ENCODE measurements at places on chromosomes 7 and 10.

DNA sequence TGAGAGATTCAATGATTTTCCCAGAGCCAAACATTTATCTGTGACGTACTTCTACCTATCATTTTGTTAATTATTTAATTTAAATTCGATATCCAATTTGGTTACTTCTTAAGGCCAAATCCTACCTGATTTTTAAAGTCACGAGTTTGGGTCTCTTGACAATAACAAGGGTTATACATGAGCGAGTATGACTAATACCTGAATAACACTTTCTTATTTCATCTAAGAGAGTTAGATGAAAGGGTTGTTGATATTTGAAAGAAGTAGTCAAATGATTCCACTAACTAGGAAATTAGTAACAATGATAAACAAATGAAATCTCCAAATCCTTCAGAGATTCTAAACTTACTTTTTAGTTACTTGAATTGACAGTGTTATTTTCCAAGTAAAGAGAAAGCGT lies 1086.9 kb downstream of the XPNPEP1 start:
- DNase-seq, result no peak

- no peak for DNase-seq
Observed at GRCh38 chr10:60123172-60123571, 216.8 kb upstream of the CCDC6 start.

DNA sequence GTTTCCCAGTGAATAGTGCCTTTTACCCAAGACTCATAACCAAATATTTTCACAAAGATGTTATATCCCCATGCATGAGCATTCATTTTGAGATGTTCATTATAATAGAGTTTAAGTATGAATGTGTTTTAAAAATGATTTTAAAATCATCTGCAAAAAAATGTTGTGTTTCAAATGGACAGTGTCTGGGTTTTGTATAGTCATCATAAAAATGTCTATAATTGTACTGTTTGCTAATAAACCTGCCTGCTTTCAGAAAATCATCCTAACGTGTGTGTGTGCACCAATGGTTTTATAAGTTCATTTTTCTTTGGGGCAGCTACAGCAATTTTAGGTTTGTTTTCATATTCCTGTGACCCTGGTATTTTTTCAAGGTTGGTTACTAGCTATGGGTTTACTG lies 63.2 kb downstream of the INSYN2A start:
- no peak for DNase-seq

DNA sequence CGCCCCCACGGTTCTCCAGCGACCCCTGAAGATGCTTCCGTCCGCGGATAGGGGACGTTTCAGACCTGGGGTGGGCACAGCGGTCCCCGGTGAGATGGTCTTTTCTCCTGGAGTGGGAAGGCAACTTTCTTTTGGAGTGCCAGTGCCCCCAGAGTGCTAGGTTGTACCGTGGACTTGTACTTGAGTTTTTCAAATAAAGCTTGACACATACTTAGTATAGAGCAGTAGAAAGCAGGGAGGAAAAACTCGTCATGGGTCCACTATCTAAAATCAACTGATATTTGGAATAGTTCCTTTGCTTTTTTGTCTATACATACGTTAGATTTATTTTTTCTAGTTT lies 28.4 kb downstream of the RBM20 start:
- no peak for DNase-seq

DNA sequence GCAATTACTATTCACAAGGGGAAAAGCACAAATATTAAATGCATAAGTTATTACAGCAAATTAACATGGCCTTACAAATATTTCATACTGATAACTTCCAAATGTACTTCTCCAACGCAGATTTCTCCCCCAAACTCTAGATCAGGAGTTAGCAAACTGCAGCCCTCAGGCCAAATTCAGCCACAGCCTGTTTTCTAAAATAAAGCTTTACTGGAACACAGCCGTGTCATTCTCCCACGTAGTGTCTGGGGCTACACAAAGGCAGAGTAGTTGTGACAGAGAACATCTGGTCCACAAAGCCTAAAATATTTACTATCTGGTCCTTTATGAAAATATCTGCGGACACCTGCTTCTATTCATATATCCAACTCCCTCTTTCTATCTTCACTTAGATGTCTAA lies 151.8 kb upstream of the AHR start:
- no peak for DNase-seq

DNA sequence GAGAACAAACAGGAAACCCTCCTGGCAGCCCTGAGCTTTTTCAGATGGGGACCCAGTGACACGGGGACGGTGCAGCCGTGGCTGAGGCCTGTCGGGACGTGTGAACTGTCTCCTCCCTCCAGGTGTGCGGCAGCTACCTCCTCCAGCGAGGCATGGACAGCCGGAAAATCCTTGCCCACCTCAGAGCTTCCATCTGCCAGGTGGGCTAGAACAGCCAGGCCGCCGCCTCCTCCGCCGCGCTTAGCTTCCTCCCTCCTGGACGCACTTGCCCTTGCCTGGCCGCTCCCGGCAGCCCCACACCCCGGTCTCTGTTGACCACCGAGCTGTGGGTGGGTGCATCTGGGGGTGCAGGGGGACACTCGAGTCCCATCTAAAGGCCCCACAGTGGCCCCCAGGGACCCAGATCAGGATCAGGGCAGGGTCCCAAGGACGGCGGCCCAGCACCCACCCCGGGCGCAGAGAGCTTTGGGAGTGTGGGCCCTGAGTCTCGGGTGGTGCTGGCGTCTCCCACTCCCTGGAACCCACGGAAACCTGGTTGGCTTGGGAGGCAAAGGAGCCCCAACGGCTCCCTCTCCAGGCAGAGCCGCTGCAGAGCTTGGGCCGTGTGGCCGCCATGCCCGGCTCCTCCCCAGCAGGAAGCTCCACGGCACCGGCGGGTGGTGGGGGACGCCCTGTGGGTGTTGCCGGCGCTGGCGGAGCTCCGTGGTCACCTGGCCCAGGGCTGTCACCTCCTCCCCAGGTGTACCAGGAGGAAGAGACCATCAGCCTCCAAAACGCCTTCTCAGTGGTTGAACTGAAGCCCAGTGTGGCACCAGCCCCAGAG lies 32.9 kb upstream of the UTF1 start:
- DNase-seq, result no peak

- no peak for DNase-seq
Observed at GRCh38 chr10:110790913-110791506, 80.7 kb upstream of the PDCD4 start.

DNA sequence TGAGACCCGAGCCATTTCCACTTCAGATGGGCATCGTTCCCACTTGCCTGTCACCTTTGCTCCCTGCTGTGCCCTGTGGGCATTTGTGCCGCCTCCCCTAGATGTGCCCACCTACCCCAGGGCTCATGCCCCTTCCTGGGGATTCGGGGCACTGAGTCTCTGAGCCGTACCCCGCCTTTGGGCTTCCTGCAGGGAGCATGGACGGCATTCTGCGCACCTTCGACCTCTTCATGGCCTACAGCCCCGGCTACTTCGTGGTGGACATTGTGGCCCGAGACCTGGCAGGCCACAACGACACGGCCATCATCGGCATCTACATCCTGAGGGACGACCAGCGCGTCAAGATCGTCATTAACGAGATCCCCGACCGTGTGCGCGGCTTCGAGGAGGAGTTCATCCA lies 36.3 kb upstream of the VSIR start:
- DNase-seq, result no peak

- DNase-seq, result no peak
Observed at GRCh38 chr7:89517815-89518214, 636.5 kb upstream of the STEAP1 start.

GRCh38 chr7:40749877-40750276 lies 615.1 kb downstream of the SUGCT start:
- DNase-seq, result no peak

DNA sequence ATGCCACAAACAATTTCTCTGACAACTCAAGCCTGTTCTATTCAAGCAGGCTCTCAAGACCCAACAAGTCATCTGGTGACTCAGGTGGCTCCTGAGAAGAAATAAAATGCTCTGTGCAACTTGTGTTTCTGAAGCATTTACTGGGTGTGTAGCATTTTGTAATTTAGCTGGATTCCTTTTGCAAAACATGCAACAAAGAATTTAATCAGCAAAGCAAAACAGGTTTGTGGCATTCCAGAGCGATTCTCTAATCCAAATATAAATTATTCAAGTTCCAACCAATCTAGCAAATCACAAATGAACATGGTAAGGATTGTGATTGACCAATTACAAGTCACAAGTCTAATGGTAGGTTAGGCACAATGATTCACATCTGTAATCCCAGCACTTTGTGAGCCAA lies 39.8 kb upstream of the C10orf67 start:
- no peak for DNase-seq

DNA sequence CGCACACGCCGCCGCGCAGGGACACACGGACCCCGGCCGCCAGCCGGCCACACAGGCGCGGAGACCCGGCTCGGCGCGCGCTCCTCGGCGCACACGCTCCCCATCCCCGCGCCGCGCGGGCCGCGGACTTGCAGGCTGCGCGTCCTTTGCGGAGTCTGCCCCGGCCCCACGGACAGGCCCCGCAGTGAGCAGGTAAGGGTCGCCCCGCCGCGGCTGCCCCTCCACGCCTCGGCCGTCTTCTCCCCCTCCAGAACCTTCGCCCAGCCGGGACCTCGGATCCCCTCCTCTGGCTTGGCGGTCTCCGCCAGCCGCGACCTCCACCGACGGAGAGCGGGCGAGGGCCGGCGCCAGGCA lies 356 bp downstream of the ADCYAP1R1 start:
- no peak for DNase-seq

DNA sequence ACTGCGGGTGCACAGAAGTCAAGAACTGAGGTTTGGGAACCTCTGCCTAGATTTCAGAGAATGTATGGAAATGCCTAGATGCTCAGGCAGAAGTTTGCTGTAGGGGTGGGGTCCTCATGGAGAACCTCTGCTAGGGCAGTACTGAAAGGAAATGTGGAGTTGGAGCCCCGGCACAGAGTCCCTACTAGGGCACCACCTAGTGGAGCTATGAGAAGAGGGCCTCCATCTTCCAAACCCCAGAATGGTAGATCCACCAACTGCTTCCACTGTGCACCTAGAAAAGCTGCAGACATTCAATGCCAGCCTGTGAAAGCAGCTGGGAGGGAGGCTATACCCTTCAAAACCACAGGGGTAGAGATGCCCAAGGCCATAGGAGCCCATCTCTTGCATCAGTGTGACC lies 1336.0 kb upstream of the CELF2 start:
- no peak for DNase-seq

DNA sequence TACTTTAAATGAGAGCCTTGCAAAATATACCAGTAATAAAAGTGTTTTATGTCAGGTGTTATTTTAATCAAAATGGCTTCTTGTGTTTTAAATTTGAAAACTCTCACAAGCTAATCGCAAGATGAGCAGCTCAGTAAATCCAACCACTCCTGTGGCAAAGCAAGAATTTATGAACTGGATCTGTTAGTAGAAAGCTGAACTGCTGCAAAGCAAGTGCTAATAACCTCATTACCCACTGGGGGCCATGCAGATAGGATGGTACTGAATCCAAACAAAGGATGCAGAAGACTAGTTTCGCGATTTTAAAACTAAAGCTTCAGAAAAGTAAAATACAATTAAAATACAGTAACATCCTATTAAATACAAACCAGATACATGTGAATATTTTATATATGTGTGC lies 468.0 kb downstream of the PARD3 start:
- no peak for DNase-seq

DNA sequence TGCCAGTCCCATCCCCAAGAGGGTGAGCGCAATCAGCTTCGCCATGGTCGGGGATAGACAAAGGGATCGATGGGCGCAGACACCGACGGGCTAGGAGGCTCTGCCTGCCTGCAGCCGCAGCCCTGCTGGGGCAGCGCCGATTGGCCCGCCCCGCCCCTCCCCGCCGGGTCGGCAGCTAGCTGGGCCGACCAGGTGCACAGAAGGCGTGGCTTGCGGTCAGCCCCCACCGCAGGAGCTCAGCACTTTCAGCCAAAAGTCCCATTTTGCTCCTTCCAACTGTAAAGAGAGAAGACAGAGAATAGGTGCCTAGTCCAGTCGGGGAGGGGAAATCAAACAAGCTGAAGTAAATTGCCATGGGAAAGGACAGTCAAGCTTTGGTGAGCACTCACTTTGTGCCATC lies at the start of gene PON1:
TSS of gene PON1 (minus strand) at position 102 of the 400 bp plus-strand sequence. CDS start at position 45, 57 bp downstream.
- no peak for DNase-seq

GRCh38 chr10:131275691-131276090 lies 35.8 kb downstream of the TCERG1L start:
- no peak for DNase-seq

GRCh38 chr7:143974459-143974858 lies 19.8 kb downstream of the OR2F1 start:
- DNase-seq, result no peak

DNA sequence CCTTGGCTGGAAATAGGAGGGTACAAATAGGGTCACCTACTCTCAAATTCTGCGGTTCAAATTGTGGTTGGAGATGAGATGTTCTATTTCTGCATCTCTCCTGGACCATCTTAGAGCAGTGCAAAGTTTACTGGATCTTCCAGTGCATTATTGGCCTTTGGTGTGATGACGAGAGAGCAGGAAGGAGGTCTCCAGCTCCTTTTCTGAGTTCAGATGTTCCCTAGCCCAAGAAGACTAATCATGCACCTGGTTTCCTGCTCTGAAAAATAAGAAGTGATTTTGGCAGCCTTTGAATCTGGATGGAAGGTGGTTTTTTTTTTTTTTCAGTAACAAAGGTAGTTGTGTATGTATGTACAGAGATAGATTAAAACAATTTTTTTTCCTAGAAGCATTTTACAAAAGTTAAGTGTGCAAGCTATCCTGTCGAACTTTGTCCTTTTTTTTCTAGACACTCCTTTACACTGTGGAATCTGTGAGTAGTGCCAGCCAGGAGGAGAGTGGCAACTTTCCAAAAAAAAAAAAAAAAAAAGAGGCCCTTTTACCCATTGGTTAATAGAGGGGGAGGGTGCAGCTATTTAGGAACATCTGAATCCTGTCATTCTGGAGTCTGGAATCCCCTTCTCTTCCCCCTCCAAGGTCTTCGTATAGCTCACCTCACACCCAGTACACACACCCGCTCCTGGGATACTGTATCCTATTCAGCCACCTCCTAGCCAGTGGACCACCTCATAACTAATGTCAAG lies 26.3 kb downstream of the PAPSS2 start:
- DNase-seq, result no peak

DNA sequence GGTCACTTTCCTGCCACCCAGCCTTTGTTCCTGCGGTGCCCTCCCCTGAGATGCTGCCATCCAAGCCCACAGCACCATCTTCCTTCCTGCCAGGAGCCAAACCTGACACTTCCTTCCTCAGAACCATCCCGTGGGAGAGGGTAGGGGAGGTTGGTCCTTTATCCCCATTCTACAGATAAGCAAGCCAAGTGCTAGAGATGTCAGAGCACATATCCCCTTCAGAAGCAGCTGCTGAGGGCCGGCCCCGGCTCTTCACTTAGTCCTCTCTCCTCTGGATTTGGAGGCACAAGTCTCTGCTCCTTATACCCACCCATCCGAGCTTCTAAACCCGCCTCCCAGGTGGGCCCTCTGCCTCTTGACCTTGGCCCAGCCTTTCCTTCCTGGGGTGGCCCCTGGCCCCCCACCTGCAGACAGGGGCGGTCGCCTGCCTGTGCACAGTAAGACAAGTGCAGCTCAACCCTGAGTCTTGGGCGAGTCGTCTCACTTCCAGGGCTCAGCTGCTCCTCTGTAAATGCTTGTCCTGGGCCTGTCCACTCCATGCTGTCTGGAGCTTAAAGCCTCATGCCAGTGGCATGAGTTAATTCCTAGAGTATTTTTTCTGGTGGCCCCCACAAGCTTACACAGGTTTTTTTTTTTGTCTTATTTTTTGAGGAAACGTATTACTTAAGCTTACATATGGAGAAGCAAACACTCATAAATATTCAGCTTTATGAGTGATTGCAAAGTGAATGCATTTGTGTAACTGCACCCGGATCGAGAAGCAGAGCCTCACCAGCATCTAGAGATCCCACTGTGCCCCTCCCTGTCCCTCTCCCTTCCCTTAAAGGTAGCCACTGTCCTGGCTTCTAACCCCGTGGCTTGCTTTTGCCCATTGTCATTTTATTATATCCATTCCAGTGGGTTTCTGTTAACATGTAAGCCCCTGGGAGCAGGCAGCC lies 125.1 kb downstream of the CDH23 start:
- DNase-seq, result no peak

All from activated naive CD4-positive, alpha-beta T cell treated with anti-CD3 and anti-CD28 coated beads, Interleukin-2, amount 50 U/mL, for 16 hours (primary cell).